ENCODE measurements at places on chromosomes 3 and 15.

DNA sequence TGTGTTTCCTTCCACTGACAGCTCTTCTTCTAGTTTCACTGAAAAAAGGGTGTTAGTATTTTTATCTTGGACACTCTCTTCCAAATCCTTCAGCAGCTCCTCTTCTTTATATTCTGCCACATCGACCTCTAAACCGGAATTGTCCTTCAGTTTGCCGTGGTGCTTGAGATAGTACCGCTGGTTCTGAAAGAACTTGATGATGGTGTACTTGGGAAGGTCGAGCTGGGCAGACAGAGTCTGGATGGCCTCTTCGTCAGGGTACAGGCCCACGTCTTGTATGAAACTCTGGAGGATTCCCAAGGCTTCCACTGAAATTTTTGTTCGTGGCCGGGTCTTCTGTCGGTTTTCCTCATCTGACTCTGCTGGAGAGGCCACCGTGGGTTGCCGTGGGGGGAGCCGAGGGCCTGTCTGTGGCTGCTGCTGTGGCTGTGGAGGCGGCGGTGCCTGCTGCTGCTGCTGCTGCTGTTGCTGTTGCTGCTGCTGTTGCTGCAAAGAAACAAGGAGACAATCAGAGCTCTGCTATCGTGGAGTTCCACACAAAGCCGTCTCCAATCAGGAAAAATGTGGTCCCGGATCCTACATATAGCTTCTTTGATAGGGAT lies 75.8 kb downstream of the SATB1 start:
- no peak for DNase-seq

GRCh38 chr3:36933540-36934296 lies 11.1 kb downstream of the TRANK1 start:
- no peak for DNase-seq

DNA sequence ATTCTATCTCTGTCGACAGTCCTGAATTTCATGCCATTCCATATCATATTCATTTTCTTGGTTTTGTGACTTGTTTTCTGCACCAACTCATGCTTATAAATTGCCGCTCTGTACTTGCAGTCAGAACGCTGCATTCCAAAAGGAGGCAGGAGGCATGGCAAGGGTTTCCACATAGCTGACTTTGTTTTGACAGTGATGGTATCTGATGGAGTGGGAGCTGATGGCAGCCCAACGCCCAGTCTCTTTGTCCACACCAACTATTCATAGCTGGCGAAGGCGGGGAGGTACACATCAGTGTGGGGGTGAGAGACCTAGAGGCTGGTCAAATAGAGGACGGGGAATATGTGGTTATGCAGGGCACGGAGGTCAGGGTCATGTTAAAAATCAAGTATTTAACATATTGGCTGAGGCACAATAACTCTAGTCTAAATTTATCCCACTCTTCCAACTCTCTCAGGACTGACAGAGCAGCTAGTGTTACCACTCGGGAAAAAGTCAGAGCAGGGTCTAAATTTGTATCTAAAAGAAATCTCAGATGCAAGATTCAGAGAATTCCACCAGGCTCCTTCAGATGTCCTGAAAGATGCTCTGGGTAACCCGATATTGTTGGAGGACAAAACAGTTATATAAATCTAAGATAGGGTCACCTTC lies 67.8 kb upstream of the ATP13A3 start:
- DNase-seq, result no peak

DNA sequence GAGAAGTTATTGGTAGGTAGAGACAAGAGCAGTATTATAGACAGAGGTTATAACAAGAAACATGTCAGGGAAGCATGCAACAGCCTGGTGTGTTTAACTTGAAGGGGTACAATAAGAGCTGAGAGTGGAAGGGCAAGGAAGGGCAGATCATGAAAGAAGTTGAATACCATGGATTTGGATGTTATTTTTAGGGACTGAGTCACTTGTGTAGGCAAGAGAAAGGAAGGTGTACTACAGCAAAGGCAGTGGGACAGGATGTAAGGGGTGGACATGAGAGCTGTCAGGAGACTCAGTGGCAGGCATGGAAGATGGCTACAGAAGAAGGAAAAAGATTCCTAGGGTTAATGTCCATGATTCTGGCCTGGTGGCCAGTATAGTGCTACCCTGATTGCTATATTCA lies 66.4 kb downstream of the TFG start:
- no peak for DNase-seq

DNA sequence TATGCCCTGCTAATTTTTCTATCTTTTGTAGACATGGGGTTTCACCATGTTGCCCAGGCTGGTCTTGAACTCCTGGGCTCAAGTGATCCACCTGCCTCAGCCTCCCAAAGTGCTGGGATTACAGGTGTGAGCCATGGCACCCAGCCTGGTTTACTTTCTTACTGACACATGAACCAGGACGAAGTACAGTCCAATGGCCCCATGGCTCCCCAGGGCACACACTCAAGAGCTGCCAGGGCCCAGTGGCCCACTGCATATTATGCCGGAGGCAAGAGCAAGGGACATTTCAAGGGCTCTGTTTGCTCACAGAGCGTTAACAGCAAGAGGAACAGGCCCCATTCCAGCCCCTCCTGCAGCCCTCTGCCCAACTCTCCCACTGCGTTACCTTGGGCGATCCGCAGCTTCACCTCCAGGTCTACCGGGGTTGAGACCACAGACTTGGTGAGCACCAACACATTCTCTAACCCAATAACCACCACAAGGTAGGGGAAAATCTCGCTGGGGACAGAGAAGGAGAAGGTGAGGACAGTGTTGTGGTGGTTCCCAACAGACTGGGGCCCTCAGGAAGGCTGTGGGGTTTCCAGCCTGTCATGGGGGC lies 42.8 kb downstream of the PTPN23 start:
- no peak for DNase-seq

- DNase-seq, result no peak
Observed at GRCh38 chr3:36959821-36960220, 15.0 kb upstream of the TRANK1 start.

- DNase-seq, result no peak
Observed at GRCh38 chr3:4270720-4271119, 32.4 kb upstream of the SETMAR start.

GRCh38 chr15:80695099-80695910 lies at the start of gene ABHD17C:
TSS of gene ABHD17C (plus strand) at chr15:80695310. CDS start at chr15:80695430, 120 bp downstream.
- peak; percentile 58 for DNase-seq

DNA sequence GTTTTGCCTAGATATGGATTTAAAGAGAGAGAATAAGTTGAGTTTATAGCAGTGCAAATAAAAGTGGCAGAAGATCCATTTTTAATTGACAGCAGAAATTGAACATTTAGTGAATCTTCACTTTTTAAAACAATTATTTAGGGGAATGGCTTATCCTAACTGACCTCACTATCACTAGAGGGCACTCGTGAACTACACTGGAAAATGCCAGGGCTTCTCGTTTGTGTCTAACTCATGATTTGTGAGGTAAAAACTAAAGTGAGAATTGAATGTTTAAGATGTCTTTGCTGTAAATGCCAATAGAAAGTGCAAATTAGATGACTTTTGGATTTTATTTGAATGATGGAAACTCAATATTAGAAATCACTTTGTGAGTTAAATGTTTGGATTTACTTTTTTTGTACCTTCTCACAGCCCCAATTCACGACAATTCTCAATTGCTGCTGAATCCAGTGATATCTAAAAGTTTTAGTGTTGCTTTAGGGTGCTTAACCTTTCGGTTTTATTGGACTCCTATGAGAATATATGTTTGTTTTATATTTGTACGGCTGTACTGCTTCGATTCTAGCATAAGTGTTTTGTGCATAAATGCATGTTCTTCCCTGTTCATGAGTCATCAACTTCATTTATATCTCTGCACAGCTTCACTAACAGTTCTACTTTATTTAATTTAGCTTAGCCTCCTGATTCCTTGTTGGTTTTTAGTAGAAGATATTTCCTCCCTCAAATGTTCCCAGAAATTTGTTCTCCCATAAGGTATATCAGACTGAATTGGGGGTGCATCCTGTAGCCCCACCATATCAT lies 462.1 kb downstream of the MFSD1 start:
- peak; percentile 17 for DNase-seq

GRCh38 chr3:14139771-14140170 lies 14.9 kb downstream of the TMEM43 start:
- DNase-seq, result no peak

DNA sequence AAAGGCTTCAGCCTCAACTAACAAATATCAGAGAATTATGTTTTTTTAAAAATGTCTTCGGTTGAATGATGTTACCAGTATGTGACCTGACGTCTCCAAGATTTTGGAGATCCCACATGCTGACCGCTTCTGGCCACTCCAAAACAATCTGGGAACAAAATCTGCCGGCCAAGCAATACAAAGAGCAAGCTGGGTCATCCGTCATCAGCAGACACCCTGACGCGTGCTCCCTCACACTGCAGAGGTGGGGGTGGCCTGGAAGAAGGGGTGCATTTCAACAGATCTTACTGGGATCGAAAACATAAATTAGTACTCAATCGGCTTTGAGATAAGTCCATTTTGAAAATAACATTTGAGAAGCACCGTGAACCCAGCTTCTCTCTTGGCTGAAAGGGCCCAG lies 33.6 kb downstream of the HES1 start:
- no peak for DNase-seq

GRCh38 chr3:123202451-123202850 lies 708 bp downstream of the SEC22A start:
- peak; percentile 20 for DNase-seq

DNA sequence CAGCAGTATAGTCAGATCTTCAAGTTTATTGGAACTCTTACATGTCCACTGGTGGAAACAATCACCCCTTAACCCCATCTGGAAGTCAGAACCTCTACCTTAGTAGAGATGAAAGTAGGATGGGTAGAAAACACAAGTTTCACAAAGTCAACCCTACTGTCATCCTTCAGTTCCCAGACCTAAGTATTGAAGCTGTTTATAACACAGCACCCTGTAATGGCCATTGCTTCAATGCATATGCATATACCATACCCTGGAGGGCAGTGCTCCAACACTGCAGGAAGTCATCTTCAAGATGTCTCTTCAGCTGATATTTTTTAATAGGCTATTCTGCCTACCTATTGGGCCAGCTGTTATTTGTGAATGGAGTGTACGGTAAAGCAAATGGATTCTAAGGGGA lies 241.3 kb downstream of the UBE2E2 start:
- DNase-seq, result no peak

- DNase-seq, result no peak
Observed at GRCh38 chr3:127746400-127747057, 73.8 kb downstream of the ABTB1 start.

DNA sequence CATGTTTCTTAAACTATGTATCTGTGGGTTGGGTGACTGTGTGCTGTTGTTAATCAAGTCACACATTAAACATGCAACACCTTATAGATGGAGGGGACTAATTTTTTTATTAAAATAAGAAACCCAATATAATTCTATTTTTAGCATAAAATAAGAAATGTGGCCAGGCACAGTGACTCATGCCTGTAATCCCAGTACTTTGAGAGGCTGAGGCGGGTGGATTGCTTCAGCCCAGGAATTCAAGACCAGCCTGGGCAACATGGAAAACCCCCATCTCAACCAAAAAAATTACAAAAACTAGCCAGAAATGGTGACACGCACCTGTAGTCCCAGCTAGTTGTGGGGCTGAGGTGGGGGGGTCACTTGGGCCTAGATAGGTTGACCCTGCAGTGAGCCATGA lies 1021.0 kb downstream of the EPHA3 start:
- no peak for DNase-seq

DNA sequence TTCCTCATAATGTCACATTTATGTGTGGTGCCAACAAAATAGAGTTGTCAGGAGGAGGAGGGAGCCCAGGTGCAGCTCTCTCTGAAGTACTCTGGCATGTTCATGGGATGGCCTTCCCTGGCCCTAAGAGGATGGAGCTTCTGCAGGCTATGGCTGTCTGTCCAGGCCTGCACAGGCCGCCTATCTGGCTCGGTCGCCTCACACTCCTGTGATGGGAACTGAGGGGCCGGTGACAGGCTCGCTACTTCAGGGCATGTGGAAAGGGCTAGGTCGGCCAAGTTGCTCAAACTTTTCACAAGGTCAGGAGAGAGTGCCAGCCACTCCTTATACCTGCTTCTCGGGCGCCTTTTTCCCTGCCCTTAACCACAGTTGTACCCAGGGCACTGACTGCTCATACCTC lies 51.1 kb downstream of the SOX14 start:
- DNase-seq, result no peak

- no peak for DNase-seq
Observed at GRCh38 chr3:51622868-51623267, 48.2 kb upstream of the TEX264 start.

DNA sequence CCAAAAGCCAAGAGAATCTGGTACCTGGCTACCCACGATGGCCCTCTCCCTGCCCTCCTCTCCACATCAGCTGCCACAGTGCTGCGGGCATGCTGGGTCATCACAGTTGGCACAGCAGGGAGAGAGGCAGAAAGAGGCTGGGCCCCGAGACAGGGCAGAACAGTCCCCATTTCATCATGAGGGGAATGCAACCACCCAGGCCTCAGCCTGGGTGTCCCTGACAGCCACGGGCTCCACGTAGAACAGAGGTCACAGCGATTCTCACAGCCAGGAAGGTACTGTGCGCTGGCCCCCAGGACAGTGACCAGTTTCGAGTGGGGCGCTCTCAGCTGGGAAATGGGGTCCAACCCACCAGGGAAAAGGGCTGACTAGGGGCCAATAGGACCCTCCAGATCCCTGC lies 6.3 kb downstream of the LIPC start:
- no peak for DNase-seq

All from WTC11 (cell line).